ENCODE measurements at places on chromosomes 12 and 14.

GRCh38 chr12:24561882-24562770, 386.8 kb downstream of the BCAT1 start:
- no peaks in the 10 kb centered on the region for H3K27me3 ChIP-seq
- no peaks in the 10 kb centered on the region for H3K36me3 ChIP-seq
- peak overlapping the region; percentile 57 for H3K4me3 ChIP-seq
- no peaks in the 10 kb centered on the region for H3K4me1 ChIP-seq
- DNase-seq: no peak

DNA sequence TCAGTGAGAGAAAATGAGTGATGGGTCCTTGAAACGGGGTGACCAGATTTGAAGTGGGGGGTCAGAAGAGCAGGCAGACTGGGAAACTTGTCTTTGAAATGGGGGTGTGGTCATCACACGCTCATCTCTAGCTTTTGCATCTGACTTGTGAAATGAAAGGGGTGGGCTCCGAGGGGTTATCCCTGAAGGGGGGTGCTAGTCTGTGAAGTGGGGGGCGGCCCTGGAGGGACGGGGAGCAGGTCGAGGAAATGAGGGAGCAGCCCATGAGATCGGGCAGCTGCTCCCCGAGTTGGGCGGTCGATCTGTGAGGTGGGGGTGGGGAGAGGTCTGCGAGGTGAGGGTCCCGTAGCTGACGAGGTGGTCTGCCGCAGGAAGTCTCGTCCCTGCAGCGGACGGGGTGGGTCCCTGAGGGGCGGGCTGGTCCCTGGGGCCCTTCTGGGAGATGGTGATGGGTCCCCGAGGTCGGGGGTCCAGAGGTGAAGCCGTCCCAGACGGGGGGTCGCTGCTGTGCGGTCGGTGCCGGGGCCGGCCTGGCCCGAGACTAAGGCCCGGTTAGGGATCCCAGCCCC, 542 bp downstream of the PXN start:
- H3K4me1 ChIP-seq: no peaks in the 10 kb centered on the region
- H3K4me3 ChIP-seq: peak overlapping the region; percentile 98
- H3K27ac ChIP-seq: peak overlapping the region; percentile 83
- no peaks in the 10 kb centered on the region for H3K27me3 ChIP-seq
- H3K36me3 ChIP-seq: no peaks in the 10 kb centered on the region

DNA sequence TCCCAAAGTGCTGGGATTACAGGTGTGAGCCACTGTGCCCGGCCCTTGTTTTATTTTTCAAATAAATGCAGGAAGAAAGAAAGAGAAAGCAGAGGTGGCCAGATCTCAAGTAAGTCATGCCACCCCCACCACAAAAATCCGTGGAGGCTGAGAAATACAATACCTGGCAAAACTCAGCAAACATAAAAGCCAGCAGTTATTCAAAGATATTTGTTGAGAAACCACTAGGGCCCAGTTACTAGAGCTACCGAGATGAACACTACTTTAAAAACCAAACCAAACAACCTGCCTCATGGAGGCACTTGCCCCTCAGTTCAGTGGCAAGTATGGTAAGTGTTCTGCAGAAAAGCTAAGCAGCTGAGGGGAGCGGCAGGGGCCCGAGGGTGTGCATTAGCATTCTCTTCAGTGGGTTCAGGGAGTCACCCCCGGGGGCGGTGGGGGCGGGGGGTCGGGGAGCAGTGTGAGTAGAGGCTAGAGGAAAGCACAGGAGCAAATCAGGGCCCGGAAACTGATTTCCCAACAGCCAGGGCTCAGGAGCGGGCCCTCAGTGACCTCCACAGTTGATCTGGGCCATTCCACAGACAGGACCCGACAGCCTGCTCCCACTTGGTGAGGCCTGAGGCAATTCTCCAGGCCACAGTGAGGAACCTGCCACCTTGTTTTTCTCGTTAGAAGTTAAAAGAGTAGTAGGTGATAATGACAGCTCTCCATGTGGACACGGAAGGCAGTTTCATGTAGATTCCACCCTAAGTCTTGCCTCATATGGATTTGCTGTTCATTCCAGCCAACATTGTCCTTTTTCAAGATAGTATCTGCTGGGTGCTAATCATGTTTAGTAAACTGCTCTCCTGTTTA, 8.6 kb downstream of the EVL start:
- H3K4me3 ChIP-seq: peak overlapping the region; percentile 12
- H3K4me1 ChIP-seq: peaks cover 32% of the 10 kb centered on the region
- no peaks in the 10 kb centered on the region for H3K27me3 ChIP-seq

DNA sequence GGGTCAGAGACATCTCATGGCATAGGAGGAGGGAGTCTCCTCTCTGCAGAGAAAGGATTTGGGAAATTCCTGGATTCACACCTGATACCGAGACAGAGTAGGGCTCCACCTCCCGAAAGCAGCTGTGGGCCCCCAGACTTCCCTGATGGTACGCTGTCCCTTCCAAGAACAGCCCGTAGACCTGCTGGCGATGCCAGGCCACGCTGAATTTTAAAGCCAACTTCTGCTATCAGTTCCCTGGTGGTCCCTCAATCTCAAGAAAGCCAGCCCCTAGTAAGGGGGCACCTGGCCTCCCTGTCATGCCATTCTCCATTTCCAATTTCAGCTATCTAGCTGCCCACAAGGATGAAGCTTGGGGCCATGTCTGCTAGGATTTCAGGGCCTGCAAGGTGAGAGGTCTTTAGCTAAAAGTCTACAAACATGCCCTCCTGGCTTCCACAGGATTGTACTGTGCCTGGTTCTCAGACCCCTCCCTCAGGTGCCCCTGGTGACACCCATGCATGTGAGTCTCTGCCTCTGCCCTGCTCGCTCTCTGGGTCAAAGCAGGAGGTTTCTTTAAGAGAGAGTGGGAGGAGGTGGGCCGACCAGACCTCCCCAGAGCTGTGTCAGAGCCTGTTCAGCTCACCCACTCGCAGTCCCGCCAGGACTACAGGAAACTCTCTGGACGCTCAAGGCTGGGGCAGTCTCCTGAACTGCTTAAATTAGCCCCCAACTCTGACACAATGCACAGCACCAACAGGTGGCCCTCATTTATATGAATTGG, 30.5 kb downstream of the ANO2 start:
- no peak overlapping the region for H3K4me3 ChIP-seq
- no peaks in the 10 kb centered on the region for H3K36me3 ChIP-seq
- DNase-seq: no peak
- H3K27me3 ChIP-seq: no peaks in the 10 kb centered on the region
- H3K4me1 ChIP-seq: no peaks in the 10 kb centered on the region

GRCh38 chr14:75837151-75837787, 144.5 kb downstream of the TGFB3 start:
- DNase-seq: no peak
- H3K4me1 ChIP-seq: no peaks in the 10 kb centered on the region
- H3K4me3 ChIP-seq: no peak overlapping the region
- no peaks in the 10 kb centered on the region for H3K36me3 ChIP-seq
- no peak overlapping the region for H3K27ac ChIP-seq

DNA sequence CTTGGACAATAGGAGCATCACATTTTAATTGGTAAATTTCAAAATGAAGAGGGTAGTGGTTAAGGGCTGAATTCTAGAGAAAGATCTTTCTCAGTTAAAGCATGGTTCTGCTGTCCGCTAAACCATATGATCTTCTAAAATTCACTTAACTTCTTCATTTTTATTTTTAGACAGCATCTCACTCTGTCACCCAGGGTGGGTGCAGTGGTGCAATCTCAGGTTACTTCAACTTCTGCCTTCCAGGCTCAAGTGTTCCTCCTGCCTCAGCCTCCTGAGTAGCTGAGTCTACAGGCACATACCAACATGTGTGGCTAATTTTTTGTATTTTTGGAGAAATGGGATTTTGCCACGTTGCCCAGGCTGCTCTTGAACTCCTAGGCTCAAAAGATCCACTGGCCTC, 226.7 kb upstream of the ABCD2 start:
- H3K36me3 ChIP-seq: no peaks in the 10 kb centered on the region
- H3K27me3 ChIP-seq: no peaks in the 10 kb centered on the region
- DNase-seq: no peak
- no peak overlapping the region for H3K27ac ChIP-seq

DNA sequence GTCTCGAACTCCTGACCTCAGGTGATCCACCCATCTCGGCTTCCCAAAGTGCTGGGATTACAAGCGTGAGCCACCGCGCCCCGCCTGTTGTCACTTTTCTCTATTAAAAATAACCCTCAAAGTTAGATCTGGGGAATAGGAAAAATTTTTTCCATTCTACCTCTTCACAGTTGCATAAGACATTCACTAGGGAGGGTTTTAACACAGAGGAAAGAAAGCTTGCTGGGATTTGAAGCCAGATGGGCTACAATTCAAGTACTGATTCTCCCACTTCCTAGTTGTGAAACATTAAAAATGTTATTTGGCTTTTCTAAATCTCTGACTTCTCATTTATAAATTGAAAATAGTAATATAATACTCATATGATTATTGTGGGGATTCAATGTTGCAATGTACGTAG, 23.3 kb upstream of the SLC15A5 start:
- no peaks in the 10 kb centered on the region for H3K36me3 ChIP-seq
- no peak overlapping the region for H3K4me3 ChIP-seq
- no peak for DNase-seq
- H3K27ac ChIP-seq: no peak overlapping the region
- H3K4me1 ChIP-seq: no peaks in the 10 kb centered on the region

DNA sequence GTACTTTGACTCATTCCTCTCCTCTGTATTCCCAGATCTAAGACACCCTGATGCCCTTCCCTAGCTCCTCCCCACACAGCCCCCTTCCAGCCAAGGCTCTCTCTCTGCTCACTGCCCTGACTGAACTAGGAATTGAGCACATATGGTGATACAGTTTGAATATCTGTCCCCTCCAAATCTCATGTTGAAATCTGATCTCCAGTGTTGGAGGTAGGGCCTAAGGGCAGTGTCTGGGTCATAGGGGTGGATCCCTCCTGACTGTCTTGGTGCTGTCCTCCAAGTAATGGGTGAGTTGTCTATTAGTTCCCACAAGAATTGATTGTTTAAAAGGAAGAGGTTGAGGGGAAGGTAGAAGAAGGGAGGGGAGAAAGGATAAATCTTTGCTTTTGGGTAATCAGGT, 17.4 kb downstream of the CMKLR1 start:
- H3K27me3 ChIP-seq: no peaks in the 10 kb centered on the region
- no peak overlapping the region for H3K27ac ChIP-seq
- no peak overlapping the region for H3K4me3 ChIP-seq
- H3K36me3 ChIP-seq: no peaks in the 10 kb centered on the region

DNA sequence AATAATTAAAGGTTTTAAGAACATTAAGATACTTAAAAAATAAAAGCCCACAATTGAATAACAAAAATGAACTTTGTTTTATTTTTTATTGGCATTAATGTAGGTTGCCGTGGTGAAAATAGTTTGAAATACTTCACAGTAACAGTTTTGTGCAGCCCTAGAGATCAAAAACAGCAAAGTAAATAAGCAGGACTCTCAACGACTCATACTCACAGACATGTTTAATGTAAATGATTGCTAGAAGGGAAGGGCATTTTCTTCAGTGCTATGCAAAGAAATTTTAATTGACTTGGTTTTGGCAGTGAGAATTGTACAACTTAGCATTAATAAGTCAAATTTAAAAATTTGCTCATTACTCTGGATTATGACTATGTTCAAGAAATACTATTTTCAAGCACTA, 16.0 kb downstream of the TRMT5 start:
- no peaks in the 10 kb centered on the region for H3K36me3 ChIP-seq
- no peak overlapping the region for H3K27ac ChIP-seq
- H3K27me3 ChIP-seq: no peaks in the 10 kb centered on the region
- no peak for DNase-seq

DNA sequence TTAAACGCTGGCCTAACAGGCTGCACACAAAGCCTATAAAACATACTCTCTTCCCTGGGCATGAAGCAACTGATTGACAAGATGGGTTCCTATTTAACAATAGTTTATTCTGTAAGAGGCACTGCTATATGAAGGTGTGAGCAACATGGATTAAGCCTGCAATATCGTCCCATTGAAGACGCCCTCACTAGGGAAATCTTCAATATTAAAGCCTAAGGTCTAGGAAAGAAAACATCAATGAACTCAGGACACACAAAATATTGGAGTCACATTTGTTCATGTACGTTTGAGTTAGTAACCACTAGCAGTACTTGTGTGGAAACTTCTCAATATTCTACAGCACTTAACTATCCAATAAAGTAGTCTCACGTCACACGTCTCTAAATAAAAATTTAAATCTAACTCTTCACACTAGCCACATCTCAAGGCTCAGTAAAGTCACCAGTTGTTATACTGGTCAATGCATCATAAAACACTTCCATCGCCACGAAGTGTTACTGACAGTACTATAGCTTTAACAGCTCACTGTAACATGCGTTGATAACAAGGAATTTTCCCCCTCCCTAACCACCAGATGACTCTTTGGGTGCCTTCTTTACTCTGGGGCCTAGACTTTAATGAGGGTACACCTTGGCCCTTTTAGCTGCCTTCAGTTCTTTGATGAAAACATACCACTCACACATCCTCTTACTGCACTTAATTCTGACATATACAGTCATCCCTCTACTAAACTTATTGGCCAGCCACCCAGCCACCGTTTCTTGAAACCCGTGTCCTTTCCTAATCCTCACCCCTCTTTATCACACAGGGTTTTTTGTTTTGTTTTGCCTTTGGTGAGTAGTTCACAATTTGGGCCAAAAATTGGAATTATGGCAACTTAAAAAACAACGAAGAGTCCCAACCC, 50.1 kb upstream of the OR5AU1 start:
- no peaks in the 10 kb centered on the region for H3K4me1 ChIP-seq
- no peaks in the 10 kb centered on the region for H3K36me3 ChIP-seq
- no peak overlapping the region for H3K4me3 ChIP-seq
- H3K27ac ChIP-seq: no peak overlapping the region

DNA sequence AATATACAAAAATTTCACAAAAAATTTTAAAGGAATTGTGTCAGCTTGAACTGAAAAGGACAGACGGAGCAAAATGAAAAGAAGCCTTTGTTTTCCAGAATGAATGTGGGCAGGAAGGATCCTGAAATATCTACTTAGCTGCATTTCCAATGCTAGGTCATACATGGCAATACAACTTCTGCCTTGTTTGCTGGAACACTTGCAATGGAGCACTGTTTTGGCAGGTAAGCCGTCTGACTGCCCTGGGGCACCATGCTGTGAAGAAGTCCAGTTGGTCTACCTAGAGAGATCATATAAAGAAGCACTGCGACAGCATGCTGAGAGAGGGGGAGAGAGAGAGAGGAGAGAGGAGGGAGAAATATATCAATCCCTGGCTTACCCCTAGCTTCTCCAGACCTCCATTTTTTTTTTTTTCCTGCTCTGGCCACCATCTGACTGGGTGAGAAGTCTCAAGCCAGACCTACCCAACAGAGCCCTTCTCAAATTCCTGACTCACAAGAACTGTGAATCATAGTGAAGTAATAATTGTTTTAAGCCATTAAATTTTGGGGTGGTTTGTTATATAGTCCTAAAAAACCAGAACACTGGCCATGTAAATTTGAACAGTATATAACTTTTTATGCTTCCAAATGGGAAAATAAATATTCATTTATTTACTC, 97.1 kb upstream of the PRICKLE1 start:
- no peaks in the 10 kb centered on the region for H3K36me3 ChIP-seq
- H3K27me3 ChIP-seq: no peaks in the 10 kb centered on the region
- no peak overlapping the region for H3K4me3 ChIP-seq
- H3K27ac ChIP-seq: no peak overlapping the region

DNA sequence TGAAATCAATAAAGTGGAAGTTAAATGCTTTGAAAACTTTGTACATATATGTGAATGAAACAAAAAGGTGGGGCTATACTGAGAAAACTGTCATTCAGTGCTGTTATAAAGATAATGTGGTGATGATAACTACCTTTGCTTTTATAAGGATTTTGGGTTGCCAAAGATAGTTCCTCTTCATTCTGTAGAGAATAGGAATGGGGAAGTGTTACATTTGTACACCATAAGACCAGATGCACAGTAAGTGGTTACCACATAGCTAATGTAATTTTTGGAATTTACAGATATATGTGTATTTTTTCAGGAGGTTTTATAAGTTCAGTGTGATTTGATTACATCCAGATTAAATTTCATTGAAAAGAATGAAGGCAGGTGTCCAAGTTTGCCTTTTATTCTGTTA, 18.1 kb downstream of the RAB21 start:
- no peak for DNase-seq
- H3K4me1 ChIP-seq: no peaks in the 10 kb centered on the region
- H3K36me3 ChIP-seq: no peaks in the 10 kb centered on the region

Measured in Peyer's patch (tissue), 4 donors.